ENCODE measurements at places on chromosomes 16 and 17.

DNA sequence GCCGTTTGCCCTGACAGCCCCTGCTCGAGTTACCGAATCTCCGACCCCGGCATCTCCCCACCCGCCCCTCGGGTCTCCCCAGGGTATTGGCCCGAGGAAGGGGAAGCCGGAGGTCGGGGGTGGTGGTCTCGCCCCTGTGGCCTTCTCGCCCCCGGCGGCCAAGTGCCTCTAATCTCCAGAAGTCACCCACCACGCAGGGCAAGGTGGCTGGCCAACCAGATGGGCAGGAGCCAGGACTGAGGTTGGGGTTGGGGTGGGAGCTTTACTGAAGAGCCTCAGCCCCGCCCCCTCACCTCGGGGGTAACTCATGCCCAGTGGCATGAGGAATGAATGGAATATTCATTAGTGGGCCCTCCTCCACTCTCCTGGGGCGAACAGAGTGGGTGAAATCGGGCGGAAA is 637 bp downstream of the DHRS11 start:
- DNase-seq = peak; percentile 72

GRCh38 chr16:88736088-88736487 is 29.8 kb downstream of the CTU2 start:
- DNase-seq = no peak

DNA sequence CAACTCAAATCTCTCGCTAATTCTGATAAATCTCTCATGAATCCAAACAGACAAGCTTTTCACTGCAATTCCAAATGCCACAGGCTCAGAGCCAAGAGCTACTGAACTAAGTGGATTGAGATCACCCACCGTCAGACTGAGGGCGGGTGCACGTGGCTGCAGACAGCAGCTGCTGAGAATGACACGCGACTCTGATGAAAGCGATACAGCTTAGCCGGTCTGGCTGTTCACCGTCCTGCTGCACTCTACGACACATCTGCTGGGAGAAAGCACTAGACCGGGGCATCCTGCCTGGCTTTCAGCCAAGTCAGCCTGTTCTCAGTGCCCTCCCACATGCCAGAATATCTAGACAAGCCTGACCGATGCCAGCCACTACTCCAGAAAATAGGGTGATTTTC is 42.6 kb downstream of the KLHDC4 start:
- peak; percentile 82 for DNase-seq

DNA sequence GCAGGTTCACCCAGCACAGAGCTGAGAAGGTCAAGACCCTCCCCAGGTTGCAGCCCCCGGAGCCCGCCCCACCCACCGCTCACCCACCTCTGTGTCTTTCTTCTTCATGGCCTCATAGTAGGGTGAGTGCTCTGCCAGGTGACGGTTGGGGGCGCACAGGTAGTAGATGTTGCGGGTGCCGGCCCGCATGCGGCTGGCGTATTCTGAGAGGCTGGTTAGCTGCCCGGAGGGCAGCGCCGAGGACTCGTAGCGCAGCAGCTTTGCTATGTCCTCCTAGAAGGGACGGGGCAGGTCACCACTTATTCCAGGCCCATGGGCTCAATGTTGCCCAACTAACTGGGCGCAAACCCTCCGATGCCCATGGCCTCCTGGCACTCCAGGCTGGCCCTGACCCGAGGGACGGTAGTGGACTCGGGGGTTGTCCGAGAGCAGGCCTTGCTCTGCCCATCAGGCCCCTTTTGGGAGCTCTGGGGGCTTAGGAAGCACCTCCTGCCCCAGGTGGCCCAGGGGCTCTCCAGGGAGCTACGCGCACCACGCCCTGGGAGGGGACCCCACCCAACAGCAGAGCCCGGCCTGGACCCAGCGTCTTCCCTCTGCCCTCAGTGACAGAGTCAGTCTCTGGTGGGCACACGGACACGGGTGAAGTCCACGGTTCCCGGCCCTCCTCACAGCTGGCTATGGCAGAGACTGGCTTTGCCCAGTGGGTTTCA is 9.9 kb downstream of the DNASE1 start:
- DNase-seq = no peak

Data from COLO829 (cell line).